ENCODE measurements at places on chromosomes 7 and 10. TPM values are rescaled to one million over a fixed set of nuclear protein-coding genes. Genes with fewer than 3 reads are reported as not detected.

TBX20 gene
- total RNA-seq: 4.6 TPM

LIPJ gene
- total RNA-seq: under 0.01 TPM

VSTM4 gene
- 9.1 TPM for total RNA-seq

PDE6C gene
- total RNA-seq: not detected

MPLKIP gene
- total RNA-seq: 13.8 TPM

MRPS24 gene
- total RNA-seq: 97.3 TPM

OR2A7 gene
- 0.14 TPM for total RNA-seq

SDK1 gene
- 6.5 TPM for total RNA-seq

SFRP5 gene
- total RNA-seq: not detected

DGKB gene
- total RNA-seq: 0.14 TPM

SUPV3L1 gene
- total RNA-seq: 38.5 TPM

ZNF727 gene
- 0.28 TPM for total RNA-seq

PRKCQ gene
- total RNA-seq: under 0.01 TPM

PKD2L1 gene
- total RNA-seq: not detected

ANXA11 gene
- total RNA-seq: 52.5 TPM
